Heart right ventricle (tissue), 16 donors: ENCODE measurements at places on chromosomes 13 and 19.

DNA sequence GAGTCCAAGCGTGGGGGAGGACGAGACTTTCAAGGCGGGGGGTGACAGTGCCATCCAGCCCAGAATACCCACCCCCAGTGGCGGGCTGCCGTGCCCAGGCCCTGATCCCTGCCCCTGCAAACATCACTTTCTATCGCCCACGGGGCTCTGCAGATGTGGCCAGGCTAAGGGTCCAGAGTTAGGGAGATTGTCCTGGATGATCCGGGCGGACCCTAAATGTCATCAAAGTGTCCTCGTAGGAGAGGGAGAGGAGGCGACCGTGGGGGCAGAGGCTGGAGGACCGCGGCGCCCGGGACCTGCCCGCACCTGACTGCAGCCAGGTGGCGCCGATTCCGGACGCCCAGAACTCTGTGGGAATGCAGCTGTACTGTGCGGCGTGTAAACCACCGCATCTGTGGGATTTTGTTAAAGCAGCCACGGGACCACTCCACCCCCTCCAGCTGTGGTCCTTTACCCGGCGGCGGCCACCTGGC is 32.4 kb downstream of the GJA3 start:
- no peak for DNase-seq

DNA sequence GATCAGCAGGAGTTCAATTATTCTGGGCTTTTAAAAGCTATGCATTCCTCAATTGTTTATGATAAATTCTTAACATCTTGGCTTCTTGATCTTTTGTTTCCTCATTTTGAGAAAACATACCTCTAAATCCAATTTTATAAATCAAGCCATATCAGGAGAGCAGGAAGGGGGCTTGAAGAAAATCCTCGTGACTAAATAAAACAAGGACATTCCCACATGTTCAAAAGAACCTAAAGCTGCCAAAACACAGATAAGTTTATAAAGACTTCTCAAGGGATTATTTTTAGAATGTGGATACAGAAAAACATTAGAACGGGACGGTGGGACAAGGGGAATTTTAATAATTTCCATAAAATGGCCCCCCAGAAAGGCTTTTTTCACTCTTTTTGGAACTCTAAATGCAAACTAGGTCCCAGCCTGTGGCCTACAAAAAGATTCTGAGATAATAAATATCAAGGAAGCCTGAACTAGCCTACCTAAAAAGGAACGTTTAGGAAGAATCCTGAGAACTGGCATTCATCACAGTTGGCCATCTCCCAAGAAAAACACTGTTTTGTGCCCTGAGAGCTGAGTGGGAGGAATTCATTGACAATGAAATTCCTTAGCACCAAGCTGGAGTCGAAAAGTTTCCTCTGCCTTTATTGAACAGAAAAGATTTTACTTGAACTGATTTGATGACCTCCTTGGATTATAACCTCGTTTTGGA is 30.1 kb downstream of the ZAR1L start:
- DNase-seq: no peak

- no peak for DNase-seq
These were observed 7.5 kb downstream of the KPNA3 start for GRCh38 chr13:49784886-49785570.

DNA sequence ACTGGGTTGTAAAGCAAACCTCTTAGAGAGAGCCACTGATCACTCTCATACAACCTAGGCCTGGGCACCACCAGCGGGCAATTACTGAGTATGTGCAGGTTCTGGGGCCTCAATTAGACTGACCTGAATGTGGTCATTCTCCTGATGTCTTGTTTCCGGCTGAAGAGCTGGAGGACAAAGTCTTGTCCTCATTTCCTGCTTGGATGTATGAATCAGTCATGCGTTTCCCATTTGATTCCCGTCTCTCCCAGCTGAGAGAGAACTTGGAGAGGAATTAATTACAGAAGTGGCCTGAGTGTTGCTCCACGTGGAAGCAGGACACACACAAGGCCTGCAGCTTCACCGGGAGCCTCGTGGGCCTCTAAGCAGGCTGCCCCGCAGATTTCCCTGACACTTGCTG is 799.3 kb upstream of the ARGLU1 start:
- DNase-seq: no peak

- no peak for DNase-seq
These were observed 601 bp upstream of the ZNF749 start for GRCh38 chr19:57434386-57435061.

DNA sequence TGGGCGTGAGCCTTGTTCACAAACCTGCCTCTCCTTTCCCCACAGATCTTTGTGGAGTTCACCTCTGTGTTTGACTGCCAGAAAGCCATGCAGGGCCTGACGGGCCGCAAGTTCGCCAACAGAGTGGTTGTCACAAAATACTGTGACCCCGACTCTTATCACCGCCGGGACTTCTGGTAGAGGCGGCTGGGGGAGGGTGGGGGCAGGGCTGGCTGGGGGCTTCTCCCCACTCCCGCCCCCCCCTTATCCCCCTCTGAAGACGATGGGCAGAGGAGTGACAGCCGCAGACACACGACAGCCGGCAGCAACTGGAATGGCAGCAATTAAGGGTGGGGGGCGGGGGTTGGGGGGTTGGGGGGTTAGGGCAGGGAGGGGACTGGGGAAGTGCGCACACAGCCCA is 1.1 kb upstream of the EPN1 start:
- DNase-seq: no peak

- no peak for DNase-seq
These were observed 210.0 kb downstream of the B3GLCT start for GRCh38 chr13:31409678-31410356.

GRCh38 chr13:22055259-22055658 is 384.4 kb downstream of the FGF9 start:
- DNase-seq: no peak

DNA sequence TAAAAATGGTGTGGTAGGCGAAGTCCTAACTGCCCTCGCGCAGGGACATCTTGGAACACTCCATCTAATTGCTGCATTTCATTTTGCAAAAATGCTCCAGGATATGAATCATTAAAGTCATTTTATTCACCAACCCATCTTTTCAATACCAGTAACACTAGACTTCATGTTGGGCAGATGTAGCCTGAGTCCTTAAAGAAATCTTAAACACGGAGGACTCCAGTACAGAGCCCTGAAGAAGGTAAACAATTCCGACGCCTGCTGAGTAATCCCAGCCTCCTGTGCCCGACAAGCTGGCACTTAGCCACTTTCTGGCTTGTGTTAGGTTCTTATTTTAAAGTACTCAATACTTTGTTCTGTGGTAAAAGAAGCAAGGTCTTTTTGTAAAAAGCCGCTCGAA is 58.0 kb upstream of the IRS2 start:
- DNase-seq: no peak
